Central memory CD8-positive, alpha-beta T cell (primary cell): ENCODE measurements at places on chromosomes 5 and 9.

DNA sequence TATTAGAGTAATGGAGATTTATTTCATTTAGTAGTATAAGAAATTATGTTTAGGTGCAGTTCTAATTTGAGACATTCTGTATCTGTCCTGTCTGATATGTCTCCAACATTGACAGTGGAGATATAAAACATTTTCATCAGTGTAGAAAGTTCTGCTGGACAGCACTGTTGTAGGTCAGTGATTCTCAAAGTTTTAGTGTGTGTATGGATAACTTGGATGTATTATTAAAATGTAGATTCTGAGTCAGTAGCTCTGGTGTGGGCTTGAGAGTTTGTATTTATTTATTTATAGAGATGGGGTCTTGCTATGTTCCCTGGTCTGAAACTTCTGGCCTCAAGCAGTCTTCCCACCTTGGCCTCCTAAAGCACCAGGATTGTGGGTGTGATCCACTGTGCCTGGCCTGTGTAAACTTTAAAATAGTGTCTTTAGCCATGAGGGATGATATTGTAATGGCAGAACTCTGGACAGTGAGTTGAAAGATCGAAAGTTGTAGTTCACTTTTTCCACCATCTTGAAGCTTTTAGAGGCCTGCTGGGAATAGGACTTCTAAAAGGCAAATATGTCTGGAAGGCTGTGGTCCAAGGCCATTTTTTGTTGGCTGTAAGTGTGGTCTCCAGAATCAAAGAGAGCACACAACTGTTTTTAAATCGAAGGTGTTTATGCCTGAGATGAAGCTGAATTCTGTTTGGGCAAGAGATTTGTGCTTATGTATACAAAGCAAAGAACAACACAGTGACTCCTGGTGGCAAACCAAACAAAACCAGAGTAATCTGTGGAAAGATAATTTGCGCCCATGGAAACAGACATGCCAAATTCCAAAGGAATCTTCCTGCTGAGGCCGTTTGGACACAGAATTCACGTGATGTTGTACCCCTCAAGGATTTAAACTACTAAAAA, 12.4 kb downstream of the UBAP1 start:
- no peak for DNase-seq

GRCh38 chr9:95157481-95158151, 159.9 kb downstream of the FANCC start:
- no peak for DNase-seq

DNA sequence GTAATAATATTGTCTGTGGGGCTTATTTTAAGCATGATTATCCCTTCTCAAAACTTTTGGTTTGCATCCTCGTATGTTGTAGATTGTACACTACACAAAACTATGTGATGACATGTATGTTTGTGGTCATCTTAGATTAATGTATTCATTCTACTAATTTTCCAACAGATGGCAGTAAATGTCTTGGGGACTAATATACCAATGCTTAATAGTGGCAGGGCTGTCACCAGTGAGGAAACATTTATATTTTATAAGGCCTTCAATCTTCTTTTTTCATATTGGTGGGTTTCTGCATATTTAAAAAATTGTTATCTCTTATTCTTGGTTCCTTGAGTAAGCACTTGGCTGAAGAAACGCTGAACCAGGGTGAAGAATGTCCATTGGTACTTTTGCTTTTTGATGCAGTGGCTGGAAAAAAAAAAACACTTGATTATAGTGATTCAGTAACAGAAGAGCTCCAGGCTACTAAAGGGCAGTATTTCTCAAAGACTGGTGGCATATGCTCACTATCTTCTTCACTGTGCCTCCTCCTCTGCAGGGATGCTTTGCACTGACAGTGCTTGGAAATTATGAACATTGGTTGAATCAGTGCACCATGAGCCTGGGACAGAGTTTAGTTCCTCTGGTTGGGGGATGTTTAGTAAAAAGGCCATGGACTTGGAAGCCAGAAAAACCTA, 530.3 kb downstream of the RASEF start:
- no peak for DNase-seq

DNA sequence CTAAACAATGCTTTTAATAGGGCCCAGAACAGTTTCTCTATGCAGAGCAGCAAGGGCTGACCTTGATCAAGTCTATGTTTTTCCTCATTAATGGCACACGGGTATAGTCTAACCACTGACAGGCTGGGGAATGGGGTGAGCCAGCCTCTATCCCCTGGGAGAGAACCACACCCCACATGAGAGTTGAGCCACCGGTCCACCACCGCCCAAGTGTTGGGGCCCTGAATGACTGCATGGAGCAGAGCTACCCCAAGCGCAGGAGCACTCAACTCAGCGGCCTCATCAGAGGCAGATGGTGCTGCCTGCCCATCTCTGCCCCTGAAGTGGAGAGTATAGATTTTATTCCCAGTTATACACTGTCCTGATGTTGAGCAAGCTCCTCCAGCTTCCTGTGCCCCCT, 247.9 kb upstream of the IRX1 start:
- no peak for DNase-seq

DNA sequence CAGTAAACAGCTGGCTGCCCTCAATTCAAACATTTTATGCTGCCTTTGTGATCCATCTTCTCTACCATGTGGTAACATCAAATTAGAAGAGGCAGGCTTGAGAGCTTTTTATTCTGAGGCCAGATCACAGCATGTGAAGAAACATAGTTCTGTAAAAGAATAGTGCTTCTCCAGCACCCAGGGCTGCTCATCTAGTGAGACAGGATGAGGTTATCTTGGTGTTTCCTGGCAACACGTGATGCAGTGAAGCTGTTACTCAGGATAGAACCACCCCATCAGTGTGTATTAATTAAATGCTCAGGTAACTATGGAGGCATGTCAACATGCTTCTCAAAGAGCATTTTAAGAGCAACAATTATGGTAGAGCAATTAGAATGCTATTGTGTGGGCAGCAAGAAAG, 400.5 kb upstream of the ACO1 start:
- no peak for DNase-seq

DNA sequence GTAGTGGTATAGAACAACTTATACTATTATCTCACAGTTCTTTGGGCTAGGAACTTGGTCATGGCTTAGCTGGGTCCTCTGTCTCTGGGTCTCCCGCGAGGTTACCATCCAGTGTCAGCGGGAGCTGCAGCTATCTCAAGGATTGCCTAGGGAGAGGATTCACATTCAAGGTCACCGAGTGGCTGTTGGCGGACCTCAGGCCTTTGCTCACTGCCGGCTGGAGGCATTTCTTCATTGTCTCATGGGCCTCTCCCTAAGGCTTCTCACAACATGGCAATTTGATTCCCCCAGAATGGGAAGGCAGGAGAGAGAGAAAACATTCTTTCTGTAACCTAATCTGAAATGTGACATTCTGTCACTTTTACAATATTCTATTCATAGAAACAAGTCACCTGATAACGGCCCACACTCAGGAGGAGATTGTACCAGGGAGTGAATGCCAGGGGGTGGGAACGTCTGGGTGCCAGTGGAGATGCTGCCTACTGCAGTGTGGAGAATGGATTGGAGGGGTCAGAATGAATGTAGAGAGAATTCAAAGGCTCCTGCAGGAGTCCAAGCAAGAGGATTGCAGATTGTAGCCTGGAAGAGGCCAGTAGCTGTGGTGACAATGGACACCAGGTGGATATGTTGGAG, 29.5 kb upstream of the ANKRD18A start:
- DNase-seq = no peak

- no peak for DNase-seq
Observed at GRCh38 chr9:113301548-113301947, 1.6 kb downstream of the RNF183 start.

DNA sequence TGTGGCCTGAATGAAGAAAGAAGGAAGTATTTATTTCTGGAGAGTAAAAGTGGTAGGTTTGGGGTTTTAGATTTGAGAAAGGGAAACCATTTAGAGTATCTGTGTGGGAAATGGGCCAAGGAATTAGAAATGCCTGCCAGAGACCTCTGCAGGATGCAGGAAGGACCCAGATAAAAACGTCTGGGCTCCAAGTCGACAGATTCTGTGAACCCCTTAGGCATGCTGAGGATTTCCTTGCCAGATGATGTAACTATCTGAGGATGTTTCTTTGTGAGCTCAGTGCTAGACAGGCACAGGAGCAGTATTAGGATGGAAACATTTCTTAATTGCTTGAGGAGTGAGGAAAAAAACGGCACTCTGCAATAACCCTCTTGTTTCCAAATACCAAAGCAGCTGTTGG, 251.8 kb upstream of the DMRT1 start:
- DNase-seq = no peak

DNA sequence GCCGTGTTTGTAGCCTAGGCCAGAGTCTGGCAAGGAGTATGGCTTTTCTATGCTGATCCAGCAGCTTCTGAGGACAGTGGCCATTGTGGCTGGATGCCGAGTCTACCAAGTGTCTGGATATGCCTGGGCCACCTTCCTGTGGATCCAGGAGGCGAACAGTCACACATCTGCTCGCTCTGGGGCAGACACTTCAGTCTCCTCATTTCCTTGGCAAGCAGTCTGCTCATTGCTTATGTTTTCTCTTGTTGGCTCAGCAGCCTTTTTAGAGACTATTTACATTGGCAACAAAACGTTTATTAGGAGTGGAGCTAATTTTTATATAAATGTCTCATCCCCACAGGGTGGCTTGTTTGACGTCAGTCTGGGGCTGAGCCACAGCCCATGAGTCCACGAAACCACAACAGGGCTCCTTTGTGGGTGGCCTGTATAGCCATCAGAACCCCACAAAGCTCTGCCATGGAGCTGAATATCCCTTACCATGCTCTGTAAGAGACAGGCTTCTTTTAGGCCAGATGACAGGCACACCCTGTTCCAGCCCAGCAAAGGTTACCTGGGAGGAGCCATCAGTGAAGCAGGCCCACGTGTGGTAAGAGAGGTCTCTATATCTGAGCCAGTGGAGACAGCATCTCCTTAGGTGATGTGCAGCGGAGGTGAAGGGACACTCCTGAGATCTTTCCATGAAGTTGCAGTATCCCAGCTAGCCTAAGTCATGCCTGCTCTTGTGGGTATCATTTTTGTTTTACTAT, 221.7 kb downstream of the DIRAS2 start:
- DNase-seq = no peak

DNA sequence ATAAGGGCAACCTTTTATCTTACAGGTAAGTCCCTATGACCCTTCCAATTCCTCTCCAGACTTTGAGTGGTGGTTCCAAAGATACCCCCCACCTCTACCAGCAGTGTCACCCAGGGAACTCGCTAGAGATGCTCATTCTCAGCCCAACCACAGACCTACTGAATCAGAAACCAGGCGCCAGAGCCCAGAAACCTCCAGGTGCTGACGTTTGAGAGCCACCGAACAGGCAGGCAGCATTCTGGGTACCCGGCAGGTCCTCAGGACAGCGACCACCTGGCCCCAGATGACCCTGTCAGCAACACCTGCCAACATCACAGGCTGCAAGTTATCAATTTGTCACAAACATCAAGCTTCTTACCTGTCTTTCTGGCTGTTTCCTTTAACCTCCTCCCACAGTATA, 19.5 kb downstream of the RAPGEF1 start:
- DNase-seq = no peak

- DNase-seq = no peak
Observed at GRCh38 chr9:137694962-137695875, 76.4 kb downstream of the EHMT1 start.

GRCh38 chr9:6937209-6937608, 179.4 kb downstream of the KDM4C start:
- no peak for DNase-seq

DNA sequence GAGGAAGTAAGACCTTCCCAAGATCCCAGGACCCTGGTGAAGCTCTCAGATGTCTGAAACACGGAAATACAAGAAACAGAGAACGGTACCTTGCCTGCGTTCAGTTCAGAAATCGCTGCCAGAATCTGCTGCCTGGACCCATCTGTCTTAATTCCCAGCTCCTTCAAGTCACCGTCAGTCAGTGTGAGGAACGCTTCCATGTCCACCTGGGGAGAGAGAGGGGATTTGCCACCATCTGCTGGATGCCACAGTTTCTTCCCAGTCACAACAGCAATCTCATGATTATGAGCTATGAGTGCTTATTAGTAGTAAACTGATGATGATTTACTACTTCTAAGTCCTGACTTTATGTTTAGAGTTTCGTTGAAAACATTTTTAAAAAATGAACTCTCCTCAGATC, 36.7 kb upstream of the GABBR2 start:
- DNase-seq = no peak

DNA sequence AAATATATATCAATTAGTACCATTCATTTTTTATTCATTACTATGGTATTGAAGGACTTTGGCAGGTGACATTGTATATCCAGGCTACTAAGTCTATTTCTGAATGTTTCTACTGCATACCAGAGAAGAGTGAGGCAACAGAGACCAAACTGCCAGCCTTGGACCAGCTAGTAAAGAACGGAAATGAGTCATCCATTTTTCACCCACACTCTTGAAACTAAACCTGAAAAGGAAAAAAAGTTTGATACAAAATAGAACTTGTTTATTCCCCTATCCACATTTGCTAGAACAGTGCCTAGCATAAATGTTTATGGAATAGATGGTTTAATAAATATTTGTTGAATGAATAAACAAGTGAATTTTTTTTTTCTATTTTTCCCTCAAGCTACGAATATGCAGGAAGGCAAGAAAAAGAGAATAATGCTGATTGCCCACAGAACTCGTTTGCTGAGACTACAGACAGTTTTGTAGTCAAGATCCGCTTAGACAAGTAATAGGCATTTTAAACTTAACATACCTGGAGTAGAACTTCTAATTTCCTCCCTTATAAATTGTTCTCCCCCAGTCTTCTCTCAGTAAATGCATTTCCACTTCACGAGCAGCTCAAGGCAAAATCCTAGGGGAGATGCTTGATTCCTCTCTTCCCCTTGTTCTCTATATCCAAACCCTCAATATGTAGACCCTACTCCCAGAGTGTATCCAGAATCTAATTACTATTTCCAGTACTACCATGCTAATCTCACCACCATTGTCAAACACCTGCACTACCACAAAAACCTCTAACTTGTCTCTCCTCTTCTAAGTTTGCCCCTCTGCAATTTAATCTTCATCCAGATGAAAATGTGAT, 146.2 kb upstream of the RASA1 start:
- DNase-seq = peak; percentile 12

DNA sequence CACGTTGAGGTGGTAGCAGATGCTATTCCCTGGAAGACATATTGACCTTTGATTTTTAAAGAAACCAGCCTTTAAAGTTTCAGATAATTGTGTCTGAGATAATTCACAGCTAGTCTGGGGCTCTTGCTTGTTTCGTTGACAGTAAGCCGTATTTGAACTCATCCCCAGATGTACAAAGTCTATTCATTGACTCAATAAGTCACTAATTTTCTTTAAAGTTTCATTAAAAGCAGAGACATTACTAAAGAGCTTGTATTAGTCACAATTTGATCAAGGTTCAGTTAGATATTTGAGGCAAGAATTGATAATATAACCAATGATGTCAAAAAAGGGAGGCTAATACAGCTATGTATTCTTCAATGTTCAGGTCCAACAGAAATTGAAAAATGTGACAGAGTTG, 158.0 kb downstream of the PCSK1 start:
- DNase-seq = no peak

DNA sequence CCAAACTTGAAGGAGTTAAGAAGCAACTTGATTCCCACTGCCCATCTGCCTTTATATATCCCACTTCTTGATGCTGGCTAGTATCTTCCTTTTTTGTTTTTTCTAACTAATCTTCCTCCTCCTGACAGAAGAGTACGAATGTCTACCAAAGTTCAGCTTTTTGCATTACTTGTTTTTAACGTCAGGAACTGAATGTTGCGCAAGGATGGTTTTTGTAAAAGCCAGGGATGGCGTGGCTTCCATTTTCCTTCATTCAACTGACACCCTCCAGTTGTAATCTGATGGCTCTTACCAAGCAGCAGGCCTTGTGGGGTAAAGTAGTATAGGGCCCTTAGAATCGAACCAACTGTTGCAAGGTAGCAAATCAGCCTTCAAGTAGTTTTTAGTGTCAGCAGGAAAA, 70.8 kb upstream of the GPR151 start:
- DNase-seq = no peak
